Activated CD4-positive, alpha-beta T cell treated with anti-CD3 and anti-CD28 coated beads for 4 hours (primary cell): ENCODE measurements at places on chromosomes 5 and 9.

DNA sequence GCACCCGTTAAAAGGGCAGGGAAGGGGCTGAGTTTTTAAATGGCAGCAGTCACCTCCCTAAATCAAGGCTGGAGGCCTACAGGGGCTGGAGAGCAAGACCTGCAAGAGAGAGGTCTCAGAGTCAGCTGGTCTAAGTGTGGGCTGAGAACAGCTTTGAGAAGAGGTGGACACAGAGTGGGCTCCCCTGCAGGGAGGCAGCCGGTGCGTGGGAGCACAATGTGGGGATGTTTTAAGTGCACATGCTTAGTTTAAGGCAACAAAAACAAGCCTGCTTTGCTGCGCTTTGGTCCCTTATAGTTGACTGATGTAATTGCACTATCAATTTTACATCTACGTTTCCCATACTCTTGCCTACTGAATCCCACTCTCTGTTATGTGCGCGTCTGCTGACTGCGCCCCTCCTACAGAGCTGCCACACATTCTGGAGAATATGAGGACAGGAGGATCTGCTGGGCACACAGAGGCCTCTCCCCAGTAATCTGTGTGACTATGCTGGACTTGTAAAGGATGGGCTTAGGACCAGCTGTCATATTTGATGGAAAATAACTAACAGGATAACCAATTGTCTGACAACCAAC lies 62.0 kb upstream of the ICE1 start:
- DNase-seq: no peak

GRCh38 chr5:5751498-5751897 lies 329.0 kb downstream of the ICE1 start:
- no peak for DNase-seq

DNA sequence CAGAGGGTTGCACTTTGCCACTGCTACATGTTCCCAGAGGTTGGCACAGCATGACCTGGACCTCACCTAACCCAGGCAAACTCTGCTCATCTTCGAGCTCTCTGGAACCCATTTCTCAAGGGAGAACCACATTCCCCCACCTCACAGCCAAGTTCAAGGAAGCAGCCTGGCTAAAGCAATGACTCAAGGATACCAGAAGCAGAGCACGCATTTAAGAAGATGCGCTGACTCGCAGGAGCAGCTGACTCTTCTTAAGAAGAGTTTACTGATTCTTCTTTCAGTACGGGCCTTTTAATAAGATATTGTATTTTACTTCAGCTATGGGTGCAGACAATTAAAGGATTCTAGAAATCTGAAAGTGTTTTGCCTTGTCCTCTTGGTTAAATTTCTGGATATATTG lies 4.1 kb upstream of the SEMA5A start:
- DNase-seq: no peak

DNA sequence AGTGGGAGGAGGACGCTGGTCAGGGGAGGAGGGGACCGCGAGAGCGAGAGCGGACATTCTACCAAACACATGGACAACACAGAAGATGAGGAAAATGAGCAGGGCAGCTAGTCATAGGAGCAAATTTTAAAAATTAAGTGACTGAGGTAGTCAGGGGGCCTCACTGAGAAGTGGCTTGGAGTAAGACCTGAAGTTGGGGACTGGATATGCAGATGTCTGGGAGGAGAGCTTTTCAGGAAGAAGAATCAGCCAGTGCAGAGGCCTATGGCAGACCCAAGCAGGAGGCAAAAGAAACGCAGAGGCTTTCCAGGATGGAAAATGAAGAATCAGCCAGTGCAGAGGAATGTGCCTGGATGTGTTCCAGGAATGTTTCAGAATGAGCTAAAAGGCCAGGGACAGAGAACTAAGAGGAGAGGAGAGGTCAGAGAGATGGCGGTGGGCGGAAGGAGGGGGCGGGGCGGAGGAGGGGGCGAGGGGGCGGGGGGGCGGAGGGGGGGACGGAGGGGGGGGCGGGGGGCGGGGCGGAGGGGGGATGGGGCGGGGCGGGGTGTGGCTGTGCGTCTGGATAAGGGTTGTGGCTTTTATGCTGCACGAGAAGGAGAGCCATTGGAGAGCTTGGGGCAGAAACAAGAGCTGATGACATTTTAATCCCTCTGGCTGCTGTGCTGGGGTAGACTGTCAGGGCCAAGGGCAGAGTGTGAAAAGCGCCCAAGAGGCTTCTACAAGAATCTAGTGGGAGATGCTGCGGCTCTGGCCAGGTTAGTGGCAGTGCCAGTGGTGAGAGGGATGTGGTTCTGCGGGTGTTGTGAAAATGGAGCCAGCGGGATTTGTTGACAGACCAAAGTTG lies 129.6 kb downstream of the KCNIP1 start:
- DNase-seq: no peak

GRCh38 chr5:161966564-161966963 lies 101.0 kb upstream of the GABRG2 start:
- no peak for DNase-seq

- DNase-seq: no peak
Measured at GRCh38 chr9:113621980-113622379, 158.5 kb downstream of the RGS3 start.

DNA sequence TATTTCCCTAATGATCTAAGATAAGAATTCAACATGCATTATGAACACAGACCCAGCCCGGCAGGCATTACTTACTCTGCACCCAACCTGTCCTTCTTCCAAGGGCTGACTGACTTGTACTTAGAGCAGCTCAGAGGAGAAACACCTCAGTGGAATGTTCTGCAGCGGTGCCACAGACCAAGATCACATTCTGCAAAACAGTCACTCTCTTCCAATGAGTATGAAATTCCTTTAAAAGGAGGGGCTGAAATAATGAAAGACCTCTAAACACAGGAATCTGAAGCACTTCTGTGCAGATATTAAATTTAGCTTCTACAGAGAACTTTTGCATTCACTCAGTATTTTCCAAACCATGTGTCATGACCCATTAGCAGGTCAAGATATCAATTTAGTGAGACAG lies 172.9 kb downstream of the ZDHHC21 start:
- DNase-seq: no peak

DNA sequence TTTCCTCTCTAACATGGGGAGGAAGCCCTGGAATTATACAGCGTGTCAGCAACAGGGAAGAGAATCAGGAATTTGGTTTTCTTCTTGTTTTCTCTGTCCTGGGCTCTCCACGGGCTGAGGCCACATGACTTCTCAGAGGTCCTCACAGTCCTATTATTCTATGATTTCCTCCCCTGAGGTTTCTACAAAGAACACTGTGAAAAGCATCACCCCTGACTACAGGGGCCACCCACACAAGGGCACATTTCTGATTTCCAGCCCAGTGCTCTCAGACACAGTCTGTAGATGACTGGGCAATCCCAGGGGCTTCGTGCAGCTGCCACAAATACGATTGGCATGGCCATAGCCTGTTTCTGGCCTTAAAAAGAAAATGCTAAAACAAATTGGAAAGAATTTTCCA lies 284.9 kb downstream of the CEMIP2 start:
- DNase-seq: no peak

- no peak for DNase-seq
Measured at GRCh38 chr5:143233031-143233430, 170.5 kb downstream of the NR3C1 start.

DNA sequence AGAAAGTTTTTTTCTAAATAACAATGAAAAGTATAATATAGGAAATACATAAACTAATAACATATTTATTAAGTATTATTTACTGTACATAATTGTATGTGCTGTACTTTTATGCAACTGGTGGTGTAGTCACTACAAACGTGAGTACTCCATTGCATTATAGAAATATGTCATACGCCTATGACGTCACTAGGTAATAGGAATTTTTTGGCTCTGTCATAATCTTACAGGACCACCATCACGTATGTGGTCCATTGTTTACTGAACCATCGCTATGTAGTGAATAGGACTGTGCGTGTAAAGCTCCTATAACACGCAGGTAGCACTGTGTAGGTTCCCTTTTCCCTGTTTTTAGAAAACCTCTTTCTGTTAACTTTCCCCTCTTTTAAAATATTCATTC lies 255.0 kb downstream of the SH3GL2 start:
- no peak for DNase-seq

DNA sequence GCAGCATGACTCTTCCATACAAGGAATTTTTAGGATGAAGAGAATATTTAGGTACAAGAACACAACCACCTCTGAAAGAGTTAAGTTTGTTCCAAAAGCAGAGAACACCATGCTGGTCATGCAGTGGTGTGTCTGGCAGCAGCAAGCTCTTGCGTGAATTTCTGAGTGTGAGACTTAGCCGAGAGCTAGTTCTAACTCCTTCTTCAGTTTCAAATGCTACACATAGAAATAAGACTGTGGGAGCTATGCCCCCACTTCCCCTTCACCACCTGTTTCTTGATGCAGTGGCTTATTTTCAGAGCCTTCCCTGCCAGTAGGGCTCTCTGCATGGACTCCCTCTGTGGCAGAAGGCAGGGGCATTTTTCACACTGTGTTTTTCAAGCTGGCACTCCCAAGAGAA lies 122.9 kb upstream of the ZNF366 start:
- no peak for DNase-seq

DNA sequence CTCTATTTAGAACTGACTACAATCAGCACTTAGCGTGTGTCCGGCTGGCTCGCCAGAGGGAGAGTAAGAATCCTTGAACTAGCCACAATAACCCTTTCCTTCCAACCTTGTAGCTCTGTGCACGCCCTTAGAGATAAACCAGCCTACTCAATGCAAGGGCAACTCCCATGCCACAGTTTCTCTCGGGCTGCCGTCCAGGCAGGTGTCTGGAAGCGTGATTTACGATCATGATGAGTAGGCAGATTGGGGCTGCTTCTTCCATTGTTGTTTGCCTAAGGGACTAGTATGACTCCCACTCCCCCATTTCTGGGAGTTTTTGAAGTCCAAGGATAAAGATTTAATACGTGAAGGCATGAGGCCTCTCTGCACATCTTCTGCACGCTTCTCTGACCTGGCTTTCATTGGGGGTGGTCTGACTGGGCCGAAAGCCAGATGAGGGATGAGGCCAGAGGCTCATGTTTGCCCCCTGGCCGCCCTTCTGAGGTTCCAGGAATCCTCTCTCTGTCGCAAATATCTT lies 134.0 kb upstream of the MYO10 start:
- no peak for DNase-seq

- no peak for DNase-seq
Measured at GRCh38 chr9:136848393-136849037, 694 bp upstream of the PHPT1 start.

DNA sequence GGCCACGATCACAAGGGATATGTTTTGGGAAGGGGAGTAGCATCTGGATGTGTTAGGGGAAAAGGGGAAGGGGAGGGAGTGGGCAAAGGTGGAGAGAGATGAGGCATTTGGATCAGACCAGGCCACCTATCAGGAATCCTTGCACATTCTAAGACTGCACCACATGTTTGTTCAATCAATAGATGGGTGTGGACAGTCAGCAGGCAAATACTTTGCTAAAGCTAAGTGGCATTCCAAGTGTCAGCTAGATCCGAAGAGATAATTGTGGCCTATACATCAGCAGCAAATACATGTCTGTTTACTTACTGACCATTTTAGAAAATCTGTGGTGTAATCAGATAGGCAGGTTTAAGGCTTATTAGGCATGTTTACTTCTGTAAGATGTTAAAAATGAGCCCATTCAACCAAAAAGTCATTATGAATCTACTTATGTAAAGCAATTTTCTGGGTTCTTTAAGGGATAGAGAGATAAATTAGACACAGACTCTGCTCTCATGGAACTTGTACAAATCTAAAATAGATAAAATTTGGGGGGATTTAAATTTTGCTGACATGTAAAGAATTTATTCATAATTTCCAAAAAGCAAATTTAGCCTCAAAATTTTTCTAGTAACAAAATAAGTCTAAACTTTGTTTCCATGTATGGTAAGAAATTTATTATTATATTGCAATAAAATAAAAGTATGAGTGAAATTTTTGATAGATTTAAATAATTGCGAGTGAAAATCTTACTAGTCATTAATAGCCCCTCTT lies 107.3 kb downstream of the SNCAIP start:
- DNase-seq: no peak
